ENCODE measurements at places on chromosomes 4 and X.

GRCh38 chrX:133670383-133670782 lies 255.1 kb upstream of the GPC4 start:
- DNase-seq, result peak; percentile 7

DNA sequence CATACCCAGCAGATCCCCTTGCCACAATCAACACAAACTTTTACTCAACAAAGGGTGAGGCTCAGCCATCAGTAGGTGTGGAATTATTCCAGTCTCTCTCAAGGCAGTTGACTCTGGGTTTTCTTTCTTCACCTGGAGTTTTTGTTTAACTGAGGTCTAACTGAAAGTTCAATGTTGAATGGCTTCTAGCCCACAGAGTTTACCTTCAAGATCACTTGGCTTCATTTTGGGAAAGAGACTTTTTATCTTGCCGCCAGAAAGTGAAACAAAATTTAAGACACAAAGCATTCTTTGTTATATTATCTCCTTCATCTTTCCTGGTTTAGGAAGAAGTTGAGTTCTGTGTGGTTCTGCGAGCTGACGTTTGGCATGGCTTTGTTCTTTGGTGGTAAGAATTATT lies 83.8 kb upstream of the RASGEF1B start:
- DNase-seq, result no peak

GRCh38 chr4:114277690-114278089 lies 298.2 kb upstream of the ARSJ start:
- no peak for DNase-seq

DNA sequence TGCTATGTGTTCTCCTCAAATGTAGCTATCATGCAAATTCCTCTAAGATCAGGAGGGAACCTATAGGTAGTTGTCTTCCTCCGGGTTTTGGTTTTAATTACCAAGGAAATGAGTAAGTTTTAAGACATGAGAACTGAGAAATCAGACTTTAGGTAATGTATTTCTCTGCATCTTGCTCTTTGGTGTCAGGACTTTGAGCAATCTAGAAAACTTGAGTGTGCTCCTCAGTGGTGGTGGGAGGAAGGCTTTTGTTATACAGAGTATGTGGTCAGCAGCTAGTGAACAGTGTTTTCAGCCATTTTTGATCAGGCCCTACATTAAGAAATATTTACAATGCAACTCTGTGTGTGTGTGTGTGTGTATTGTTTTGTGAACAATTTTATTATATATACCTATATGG lies 224.1 kb downstream of the KLHL13 start:
- no peak for DNase-seq

GRCh38 chr4:61211781-61212180 lies 11.7 kb downstream of the ADGRL3 start:
- DNase-seq, result no peak

GRCh38 chr4:155173371-155173770 lies 35.1 kb upstream of the NPY2R start:
- no peak for DNase-seq

GRCh38 chr4:87118826-87119225 lies 101.6 kb downstream of the KLHL8 start:
- DNase-seq, result no peak

GRCh38 chrX:122567911-122568310 lies 616.2 kb upstream of the GRIA3 start:
- no peak for DNase-seq

- no peak for DNase-seq
Measured at GRCh38 chr4:37422102-37422501, 177.6 kb downstream of the NWD2 start.

- no peak for DNase-seq
Measured at GRCh38 chr4:176036585-176037205, 28.9 kb upstream of the WDR17 start.

GRCh38 chr4:8652181-8653078 lies 59.9 kb downstream of the CPZ start:
- DNase-seq, result no peak

DNA sequence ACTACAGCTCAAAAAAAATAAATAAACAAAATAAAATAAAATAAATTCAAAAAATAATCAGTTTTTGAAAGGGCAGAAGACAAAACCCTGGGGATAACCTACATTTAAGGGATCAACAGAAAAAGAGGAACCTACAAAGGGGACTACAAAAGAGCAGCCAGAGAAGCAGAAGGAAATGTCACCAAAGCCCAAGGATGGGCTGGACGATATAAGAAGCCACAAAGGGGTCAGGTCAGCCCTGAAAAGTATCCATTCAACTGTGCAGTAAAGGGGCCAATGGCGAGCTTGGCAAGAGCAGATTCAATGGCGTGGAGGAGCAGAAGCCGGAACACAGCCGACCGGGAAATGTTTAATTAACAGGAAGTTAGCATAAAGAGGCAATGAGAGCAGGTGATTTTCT lies 16.9 kb downstream of the ACOT9 start:
- DNase-seq, result peak; percentile 52

- DNase-seq, result no peak
Measured at GRCh38 chr4:137700072-137700471, 167.8 kb upstream of the PCDH18 start.

- no peak for DNase-seq
Measured at GRCh38 chrX:127404161-127404560, 584.6 kb downstream of the PRR32 start.

GRCh38 chrX:115535421-115535820 lies 25.6 kb upstream of the PLS3 start:
- no peak for DNase-seq

- no peak for DNase-seq
Measured at GRCh38 chr4:173990869-173991210, 292.6 kb downstream of the FBXO8 start.

- DNase-seq, result peak; percentile 11
Measured at GRCh38 chr4:170007113-170007512, 19.1 kb downstream of the MFAP3L start.

DNA sequence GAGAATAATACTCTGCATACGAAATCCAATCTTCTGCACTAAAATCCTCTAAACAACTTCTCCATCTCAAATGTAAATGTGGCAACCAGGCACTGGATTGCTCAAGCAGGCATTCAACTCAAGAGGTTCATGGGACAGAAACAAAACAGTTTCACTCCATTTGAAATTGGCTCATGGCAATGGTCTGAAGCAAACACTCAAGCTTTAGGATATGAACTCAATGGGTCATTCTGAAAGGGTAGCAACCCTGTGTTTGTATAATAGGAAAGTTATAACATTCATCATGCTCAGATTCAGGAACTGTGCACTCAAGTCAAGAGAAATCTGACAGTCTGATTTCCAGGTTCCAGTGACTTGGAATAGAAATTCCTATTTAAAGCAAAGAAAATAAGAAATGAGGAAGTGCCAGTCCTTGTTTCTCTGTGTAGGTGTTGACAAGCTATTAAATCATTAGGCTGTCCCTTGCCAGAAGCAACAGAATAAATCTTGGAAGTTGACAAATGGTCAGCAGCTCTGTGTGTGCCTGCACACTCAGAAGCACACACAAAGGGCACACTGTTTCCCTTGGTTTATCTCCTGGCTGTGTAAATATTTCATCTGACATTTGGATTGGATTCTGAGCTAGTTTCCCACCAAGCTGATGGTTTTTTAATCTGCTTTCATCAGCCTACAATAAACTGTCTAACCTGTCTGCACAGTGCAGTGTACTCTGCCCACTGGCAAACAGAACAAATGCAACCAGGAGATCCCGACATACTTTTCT lies 75.9 kb upstream of the CITED1 start:
- DNase-seq, result no peak

GRCh38 chrX:133214301-133214700 lies 3.9 kb downstream of the TFDP3 start:
- no peak for DNase-seq

GRCh38 chr4:96677499-96677898 lies 837.6 kb downstream of the PDHA2 start:
- peak; percentile 17 for DNase-seq

DNA sequence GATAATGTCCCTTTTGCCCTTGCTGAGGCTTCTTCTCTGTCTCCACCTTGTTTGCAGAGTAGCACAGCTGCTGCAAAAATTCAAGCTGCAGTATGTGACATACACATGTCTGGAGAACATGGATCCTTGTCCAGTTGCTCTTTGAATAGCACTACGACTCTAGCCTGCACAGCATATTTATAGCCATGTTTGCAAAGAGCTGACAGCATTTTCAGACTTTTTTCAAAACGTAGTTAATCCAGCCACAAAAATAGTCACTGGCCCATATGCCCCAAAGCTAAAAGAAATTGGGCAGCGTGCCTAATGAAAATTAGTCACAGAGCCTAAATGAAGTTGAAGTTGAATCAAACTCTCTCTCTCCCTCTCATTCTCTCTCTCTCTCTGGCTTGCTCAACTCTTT lies 17.5 kb downstream of the SLC16A2 start:
- DNase-seq, result no peak

DNA sequence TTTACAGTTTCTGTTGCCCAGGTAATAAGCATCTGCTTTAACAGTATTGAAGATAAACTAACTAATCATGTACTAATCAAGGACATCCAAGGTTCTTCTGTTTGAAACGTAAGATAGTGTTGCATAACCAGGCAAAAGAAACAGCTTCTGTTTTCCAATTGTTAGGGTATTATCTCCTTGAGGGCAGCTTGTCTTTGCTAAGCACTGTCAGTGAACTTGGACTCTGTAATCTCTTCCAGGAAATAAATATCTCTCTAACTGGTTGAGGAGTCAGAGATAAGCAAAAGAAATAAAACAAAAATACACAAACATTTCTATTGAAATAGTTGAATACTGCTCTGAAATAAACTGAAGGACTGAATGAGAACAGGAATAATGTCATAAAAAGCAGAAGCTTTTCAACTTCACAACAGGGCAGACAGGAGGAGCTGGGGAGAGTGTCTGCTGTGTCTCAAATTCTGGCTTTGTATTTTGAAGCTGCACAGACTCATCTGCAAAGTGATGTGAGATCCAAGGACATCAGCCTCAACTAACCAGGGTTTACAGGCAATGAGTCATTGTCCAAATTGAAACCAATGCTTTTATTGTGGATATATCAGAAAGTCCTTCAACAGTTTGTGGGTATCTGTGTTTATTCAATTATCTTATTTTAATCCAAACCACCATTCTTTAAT lies 1253.0 kb upstream of the PCDH7 start:
- peak; percentile 9 for DNase-seq

DNA sequence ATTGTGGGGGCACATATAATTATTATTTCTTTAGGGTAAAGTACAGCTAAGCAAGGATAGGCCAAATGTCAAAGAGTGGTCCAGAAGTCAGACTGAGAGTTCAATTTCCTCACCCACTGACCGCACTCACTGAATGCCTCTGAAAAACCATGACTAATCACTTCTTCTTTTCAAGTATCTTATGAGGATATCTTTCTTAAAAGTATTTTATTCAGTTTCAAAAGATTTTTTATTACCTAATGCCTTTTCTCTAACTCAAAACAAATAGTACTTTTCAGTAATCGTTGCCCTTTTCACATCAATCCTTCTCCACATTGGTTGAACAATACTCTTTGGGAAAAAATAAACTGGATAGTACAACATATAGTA lies 61.7 kb upstream of the CAMK2D start:
- peak; percentile 25 for DNase-seq

DNA sequence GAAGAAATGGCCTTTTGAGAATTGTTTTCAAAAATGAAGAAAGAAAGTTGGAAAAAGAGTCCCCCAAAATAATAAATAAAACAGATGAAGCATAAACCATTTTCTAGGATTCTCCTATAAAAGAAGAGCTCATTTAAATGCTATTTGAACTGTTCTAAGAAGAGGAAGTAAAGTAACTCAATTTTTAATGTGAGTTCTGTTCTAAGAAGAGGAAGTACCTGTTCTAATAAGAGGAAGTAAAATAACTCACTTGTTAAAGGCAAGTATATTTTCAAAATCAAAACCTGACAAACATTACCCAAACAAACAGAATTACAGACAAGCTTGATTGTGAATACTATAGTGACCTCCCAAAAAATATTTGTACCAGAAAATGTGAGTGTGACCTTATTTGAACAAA lies 1326.3 kb downstream of the C4orf33 start:
- peak; percentile 90 for DNase-seq

- DNase-seq, result no peak
Measured at GRCh38 chr4:165312506-165312905, 15.0 kb upstream of the MSMO1 start.

- DNase-seq, result no peak
Measured at GRCh38 chr4:161314371-161314770, 849.4 kb downstream of the FSTL5 start.

DNA sequence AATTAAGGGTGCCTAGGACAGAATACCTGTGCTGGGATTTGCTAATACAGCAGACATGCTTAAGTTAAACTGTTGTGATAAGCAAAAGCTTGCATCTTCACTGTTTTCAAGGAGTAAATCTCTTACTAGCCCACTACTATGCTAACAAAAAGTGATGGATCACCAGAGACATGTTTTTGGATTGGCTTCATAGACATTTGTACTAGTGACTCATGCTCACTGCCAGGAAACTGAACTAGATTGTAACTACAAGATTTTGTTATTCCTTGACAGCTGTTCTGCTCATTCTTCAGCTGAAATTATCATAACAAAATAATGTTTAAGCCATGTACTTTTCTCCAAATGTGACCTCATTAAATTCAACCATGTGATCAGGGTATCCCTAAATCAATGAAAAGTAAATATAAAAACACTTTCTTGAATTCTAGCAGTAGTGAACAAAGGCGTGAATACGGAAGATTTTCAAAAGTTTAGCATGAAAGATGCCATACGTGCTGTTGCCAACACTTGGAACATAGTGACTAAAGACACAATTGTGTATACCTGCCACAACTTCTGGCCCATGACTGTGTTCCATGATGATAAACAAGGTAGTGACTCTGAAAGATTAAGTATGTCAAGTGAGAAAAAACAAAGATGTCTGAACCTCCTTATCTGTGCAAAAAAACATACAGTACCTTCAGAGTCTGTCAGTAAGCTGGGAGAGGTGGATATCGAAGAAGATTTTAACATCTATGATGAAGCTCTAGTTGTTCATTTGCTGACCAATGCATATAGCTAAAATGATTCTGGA lies 154.0 kb downstream of the BTC start:
- DNase-seq, result no peak

DNA sequence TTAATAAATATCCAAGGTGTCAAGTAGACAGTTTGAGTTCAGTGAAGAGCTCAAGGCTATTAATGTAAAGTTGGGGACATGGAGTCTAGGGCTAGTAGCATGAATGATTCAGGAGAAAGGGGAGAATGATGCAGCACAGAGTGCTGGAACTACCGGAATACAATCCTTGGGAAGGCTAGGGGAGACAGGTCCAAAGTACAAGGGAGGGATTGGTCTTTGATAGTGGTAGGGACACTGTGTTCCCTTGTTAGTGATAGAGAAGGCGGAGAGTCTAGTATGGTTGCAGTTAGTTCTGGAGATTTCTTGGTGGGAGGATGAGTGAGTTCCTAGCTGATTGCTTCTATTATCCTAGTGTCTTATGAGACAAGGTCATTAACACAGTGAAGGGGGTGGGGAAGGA lies 8.7 kb downstream of the GCNA start:
- no peak for DNase-seq

- no peak for DNase-seq
Measured at GRCh38 chr4:73902038-73902637, 32.9 kb downstream of the CXCL1 start.

DNA sequence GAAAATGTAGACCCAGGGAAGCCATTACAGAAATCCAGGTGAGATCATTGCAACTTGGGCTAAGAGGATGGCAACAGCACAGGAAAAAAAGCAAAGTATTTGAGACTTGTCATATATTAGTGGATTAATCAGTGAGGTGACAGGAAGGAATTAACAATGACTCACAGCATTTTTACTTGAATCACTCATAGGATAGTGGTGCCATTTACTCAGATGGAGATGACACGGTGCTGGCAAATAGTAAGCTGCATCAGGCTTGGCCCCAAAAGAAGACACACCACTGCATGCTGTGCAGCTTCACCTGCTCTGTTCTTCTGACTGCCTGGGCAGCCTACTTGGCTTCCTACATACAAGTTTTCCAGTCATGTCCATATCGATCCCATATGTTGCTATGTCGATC lies 144.8 kb downstream of the FRYL start:
- DNase-seq, result no peak
